Activated CD4-positive, alpha-beta T cell treated with anti-CD3 and anti-CD28 coated beads, Interleukin-2, amount 50 U/mL, for 1 hour (primary cell): ENCODE measurements at places on chromosomes 12 and 14.

GRCh38 chr14:68401855-68402254 lies 391.0 kb downstream of the ZFP36L1 start:
- no peak for DNase-seq

GRCh38 chr12:90393652-90394051 lies 561.3 kb downstream of the CCER1 start:
- no peak for DNase-seq

DNA sequence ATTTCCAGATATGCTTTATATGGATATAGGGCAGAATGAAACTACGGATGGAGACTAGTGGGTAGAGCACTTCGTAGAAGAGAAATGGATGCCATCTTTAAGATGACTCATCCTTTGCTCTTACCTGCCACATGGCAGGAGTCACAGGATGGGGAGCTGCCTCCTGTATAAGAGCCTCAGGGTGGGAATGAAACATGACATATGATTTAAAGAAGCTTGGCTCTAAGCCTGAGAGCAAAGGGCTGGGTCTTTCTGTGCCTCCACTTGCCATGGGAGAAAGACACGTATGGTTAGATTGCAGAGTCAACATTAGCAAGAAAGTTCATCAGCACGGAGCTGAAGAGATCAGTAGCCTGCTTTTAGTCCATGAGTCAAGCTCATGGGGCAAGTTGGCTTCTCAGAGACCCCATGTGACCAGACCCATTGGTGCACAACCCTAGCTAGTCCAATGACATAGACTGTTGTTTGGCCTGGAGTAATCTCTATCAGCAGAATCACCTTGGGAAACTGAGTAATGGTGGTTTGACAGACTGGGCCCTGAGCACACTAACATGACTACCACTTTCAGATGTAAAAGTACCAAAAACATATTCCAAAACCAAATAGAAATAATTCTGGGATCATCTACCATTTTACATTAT lies 38.1 kb upstream of the IL22 start:
- DNase-seq: no peak

GRCh38 chr14:92726135-92726932 lies 22.1 kb downstream of the LGMN start:
- peak; percentile 17 for DNase-seq

DNA sequence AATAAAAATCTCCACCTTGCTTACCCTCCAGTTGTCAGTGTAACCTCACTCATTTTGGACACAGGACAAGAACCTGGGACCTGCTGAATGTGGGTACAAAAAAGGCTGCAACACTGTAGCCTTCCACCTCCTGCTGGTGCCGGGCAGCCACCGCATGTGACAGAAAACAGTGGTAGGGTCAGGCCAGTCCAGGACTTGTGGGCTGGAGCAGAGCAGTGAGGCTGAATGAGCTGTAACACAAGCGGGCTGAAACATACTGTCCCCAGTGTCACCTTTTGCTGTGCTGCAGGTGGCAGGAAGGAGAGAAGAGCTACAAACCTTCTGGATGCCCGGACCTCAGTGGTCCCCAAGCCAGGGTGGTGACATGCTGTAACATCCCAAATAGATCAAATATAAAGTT lies 465.4 kb upstream of the FOXG1 start:
- no peak for DNase-seq

DNA sequence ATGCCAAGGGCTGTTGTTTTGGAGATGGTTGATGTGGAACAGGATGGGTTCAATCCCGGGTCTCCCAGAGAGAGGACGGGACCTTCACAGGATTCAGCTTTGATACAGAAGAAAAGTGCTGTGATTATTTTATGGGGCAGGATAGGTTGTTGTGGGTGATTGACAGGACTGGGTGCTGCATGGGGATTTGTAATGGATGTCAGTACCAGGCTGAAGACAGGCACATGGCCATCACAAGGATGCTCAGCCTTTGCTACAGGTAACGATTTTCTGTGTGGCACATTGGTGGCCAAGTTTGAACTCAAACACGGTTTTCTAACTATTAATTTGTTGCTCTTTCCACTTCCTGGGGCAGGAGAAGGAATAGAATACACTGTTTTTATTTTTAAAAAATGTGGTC lies 4.5 kb upstream of the GUCY2C start:
- no peak for DNase-seq

GRCh38 chr14:62002642-62003041 lies 240.4 kb downstream of the SNAPC1 start:
- DNase-seq: no peak
